ELR (cell line): ENCODE measurements at places on chromosomes 16 and 17.

- DNase-seq: no peak
These were observed 51.2 kb downstream of the PLD6 start for GRCh38 chr17:17154981-17155380.

- DNase-seq: peak; percentile 91
These were observed 763 bp upstream of the SOX9 start for GRCh38 chr17:72119873-72120641.

DNA sequence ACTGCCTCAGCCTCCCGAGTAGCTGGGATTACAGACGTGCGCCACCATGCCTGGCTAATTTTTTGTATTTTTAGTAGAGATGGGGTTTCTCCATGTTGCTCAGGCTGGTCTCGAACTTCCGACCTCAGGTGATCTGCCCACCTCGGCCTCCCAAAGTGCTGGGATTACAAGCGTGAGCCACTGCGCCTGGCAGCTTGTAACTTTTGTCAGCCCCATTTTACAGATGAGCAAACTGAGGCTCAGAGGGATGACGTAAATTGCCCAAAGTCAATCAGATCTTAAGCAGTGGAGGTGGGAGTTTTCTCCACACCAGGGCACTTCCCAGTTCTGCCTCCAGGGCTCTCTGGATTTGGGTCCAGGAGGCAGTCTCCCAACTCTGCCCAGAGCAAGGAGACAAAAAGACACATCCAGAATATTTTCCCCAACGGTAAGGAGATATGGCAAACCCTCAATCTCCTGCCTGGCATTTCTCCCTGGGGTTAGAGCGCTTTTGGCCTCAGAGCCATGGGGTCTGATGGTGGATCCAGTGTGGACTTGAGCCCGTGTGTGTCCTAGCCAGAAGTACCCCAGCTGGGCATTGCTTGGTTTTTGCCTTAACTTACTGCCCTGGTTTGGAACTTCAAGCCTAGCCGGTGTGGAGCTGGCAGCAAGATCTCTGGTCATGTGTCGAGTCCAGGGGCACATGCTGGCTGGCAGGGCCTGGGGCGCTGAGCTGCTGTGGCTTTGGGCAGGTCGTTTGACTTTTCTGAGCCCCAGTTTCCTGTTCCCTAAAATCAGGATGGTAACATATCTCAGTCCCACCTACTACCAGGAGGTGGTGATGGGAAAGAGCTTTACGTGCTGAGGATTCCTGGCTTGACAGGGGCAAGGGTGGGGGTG is 3.4 kb downstream of the ADAM11 start:
- peak; percentile 35 for DNase-seq

DNA sequence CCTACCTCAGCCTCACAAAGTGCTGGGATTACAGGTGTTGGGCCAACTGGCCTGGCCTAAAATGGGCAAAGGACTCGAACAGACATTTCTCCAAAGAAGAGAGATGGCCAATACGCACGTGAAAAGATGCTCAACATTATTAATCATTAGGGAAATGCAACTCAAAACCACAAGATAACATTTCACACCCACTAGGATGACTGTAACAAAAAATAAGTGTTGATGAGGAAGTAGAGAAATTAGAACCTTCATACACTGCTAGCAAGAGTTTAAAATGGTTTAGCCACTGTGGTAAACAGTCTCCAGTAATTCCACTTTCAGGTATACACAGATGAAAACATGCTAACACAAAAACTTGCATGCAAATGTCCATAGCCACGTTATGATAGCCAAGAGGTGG is 5.7 kb downstream of the TMED6 start:
- DNase-seq: no peak

DNA sequence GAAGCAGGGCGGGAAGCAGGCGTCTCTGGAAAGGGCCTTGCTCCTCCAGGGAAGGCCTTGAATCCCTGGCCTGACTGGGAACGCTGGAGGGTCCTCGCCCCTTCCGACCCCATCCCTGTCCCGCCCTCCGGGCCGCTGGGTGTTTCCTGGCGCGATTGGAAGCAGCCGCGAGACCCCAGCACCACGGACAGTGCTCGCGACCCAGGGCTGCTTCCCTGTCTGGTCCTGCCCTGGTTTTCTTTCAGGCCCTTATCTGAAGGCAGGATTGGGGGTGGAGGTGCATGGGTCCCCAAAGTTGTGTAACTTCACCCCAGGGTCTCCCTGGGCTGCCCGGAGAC is 2.1 kb downstream of the MGAT5B start:
- DNase-seq: peak; percentile 30

DNA sequence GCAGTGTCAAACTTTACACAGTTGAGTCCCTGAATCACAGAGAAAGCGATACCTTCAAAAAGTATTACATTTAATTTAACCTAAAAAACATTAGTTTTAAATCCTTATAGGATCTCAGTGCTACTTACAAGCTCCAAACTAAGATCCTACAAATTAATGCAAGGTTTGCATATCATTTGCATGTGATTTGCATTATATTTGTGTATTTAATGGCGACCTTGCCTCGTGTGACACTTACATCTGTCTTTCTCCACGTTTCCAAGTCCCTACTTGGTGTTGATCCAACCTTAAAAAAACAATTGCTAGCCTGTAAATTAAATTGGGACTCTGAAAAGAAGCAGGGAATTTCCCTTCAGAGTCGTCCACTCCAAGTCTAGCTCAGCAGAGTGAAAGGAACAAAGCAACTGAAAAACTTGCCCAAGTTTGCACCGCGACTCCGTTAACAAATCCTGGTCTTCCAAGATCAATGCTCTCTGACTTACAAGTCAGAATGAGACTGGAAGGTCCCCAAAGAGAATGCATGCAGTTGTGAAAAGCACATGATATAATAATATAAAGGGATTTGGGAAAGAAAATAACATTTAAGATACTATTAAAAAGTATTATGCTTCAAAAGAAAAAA is 739 bp upstream of the FAM117A start:
- DNase-seq: no peak

GRCh38 chr17:49067163-49067562 is 65.4 kb upstream of the B4GALNT2 start:
- DNase-seq: no peak

- DNase-seq: peak; percentile 68
These were observed at the start of gene FLII for GRCh38 chr17:18258356-18259038. TSS of gene FLII (minus strand) at chr17:18258738. CDS start at chr17:18258690, 48 bp downstream.

GRCh38 chr16:1494711-1495110 is 1.6 kb downstream of the TELO2 start:
- no peak for DNase-seq

DNA sequence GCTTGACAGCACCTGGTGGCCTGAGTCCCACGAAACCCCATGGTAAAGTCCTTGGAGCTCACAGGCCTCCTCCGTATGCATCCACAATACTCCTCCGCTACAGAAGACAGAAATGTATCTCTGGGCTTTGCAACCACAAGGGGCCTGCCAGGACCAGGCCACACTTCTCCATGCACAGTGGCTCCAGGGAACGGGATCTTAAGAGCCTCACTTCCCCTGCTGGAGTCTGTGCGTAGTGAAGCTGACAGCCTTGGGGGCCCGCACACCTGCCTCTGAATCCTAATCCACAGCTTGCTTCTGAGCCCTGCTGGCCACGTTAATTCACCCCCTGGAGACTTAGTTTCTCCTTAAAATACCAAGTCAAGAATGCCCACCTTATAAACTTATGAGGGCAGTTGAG is 125.7 kb downstream of the COPRS start:
- DNase-seq: no peak

DNA sequence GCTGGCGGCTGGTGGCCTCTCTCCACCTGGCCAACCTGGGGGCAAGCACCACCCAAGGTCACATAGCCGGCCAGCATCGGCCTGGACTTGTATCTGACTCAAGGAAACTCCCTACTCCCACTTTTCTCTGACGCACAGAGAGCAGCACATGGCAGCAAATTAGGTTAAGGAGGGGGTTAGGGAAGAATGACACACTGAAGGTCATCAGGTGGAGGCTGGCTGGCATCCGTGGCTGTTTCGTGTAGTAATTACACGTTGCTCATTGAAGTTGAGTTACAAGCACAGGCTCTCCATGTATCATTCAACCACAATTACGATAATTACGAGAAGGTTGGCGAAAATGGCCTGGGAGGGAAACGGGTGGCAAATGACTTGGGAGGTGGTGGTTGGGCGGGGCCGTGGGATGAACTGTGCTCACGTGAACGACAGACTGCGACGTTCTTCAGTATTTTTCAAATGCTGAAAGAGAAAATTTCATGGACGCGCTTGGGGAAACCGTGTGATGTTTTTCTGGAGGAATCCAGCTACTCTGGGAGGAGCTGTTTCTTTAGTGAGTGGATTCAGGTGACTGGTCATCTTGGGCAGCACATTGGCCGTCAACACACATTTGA is 4.0 kb upstream of the METRNL start:
- no peak for DNase-seq

- no peak for DNase-seq
These were observed 25.2 kb downstream of the HEXIM2 start for GRCh38 chr17:45186801-45187354.

GRCh38 chr16:31476303-31477219 is 4.6 kb downstream of the TGFB1I1 start:
- no peak for DNase-seq

DNA sequence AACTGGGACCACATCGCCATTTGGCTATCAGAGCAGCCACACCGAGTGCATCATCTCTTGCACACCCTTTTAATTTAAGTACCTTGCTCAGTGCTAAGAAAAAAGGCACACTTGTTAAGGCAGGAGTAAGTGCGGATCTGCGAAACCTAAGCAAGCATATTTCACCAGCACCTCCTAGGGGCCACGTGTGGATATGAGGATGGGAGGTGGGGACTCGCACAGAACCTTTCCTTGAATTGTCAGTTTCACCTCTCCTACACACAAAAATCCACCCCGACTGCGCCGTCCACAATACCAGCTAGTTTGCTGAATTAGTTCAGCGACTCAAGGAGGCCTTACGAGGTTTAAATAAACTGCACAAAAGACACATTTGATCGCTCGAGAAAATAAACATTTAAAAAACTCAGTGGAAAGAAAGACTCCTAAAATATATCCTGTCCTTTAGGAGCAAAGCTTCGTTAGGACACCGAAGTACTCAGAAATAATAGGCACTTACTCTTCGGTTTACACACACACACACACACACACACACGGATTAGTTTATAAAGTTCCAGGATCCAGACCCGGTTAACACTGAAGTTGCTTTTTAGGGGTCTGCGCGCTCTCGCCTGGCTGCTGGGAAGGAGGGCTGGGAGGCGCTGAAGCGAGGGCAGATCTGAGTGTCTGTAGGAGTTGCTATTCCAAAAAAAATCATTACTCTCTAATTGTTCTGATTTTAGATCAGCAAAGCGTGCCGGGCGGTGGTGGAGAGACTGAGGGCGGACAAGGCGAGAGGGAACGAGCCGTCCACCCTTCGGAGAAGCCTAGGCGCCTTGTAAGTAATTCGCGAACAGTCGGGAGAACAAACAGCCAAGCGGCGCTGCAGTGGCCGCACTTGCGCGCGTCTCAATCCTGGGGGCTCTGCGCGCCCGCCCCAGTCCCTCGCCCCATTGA is 1.0 kb upstream of the KCNJ2 start:
- DNase-seq: peak; percentile 78

- no peak for DNase-seq
These were observed 6.9 kb upstream of the SLC13A2 start for GRCh38 chr17:28466521-28467048.

- no peak for DNase-seq
These were observed 22.2 kb downstream of the ITGAL start for GRCh38 chr16:30494709-30495108.

GRCh38 chr17:80682372-80682771 is 137.7 kb downstream of the RPTOR start:
- no peak for DNase-seq

DNA sequence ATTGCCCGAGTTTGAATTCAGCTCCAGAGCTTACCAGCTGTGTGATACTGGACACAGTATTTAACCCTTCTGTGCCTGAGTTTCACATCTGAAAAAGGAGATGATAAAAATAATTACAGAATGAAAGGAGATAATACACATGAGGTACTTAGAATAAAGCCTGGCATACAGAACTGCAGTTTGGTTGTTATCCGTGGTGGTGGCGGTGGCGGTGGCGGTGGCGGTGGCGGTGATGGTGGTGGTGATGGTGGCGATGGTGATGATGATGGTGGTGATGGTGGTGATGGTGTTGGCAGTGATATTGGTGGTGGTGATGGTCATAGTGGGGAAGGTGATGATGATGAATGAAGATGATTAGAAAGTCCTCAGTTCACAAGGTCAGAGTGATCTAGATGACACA is 57.2 kb downstream of the ABCC1 start:
- no peak for DNase-seq

DNA sequence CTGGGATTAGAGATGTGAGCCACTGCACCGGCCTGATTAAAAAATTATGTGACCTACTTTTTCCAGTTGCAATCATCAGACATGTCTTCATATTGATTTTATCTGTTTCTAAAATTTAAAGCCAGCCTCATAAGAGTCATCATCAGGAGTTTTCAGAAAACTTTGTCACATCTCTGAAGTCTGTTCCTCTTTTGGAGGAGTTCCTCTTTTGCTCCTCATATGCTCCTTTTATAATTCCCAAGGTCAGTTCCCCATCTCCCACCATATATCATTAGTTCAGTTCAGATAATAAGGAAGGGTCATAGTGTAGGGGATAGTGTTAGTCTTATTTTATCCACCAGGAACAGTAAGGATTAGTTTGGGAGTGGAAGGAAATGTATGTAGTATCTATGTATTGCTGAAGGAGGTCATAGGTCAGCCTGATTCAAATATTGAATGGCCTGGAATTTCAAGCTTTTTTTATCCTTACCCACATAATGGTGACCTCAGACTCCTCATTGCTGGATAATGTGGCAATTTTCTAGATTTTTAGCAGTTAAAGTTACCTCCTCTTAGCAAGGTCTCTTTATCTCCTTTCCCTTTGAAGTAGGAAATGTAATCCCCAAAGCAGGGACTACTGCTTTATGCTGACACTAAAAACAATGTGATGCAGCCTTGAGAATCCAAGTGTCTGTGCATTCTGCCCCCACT is 13.8 kb upstream of the DUSP14 start:
- DNase-seq: peak; percentile 33

- no peak for DNase-seq
These were observed 2.3 kb downstream of the SPG7 start for GRCh38 chr16:89510526-89510925.

- DNase-seq: no peak
These were observed 2.4 kb downstream of the SLC16A3 start for GRCh38 chr17:82231312-82231561.

DNA sequence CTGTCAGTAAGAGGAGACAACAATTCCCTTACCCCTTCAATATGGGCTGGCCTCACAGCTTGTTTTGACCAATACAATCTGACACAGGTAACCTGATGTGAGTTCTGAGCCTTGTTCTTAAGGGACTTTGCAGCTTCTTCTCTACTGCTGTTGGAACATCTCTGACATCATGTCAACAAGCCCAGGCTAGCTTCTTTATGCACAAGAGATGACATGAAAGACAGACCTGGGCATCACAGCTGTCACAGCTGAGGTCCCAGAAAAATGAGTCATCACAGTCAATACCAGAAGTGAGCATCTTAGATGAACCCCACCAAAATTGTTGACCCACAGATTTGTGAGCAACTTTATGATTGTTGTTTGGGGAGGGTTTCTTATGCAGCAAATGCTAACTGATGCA is 431.7 kb upstream of the PSMD7 start:
- no peak for DNase-seq

GRCh38 chr17:53571342-53571741 is 251.4 kb upstream of the KIF2B start:
- peak; percentile 50 for DNase-seq

GRCh38 chr16:24289166-24289700 is 33.1 kb downstream of the CACNG3 start:
- no peak for DNase-seq
